ENCODE measurements at places on chromosomes 5 and 9.
A peak's percentile ranks its signal among the peaks of the same experiment; 100 is the strongest.

GRCh38 chr9:111632060-111632459, 926 bp downstream of the DNAJC25 start:
- DNase-seq = no peak

GRCh38 chr9:107239474-107239873, 43.6 kb upstream of the RAD23B start:
- DNase-seq = no peak

DNA sequence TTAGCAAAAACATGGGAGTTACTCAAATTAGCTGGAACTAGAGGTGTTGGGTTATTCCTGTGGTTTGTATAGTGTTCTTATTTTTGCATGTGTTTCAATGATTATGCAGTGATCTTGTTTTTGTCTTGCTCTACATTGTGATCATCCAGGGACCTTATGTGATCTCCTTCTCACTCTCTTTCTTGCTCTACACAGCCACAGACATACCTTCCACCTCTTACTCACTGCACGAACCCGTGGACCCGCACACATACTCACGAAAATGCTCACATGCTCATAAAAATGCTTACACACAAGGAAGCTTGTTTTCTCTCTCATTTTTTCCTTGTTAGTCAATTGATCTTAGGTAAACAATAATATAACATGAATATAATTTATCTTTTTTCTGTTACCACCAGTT, 187.1 kb downstream of the KDM4C start:
- DNase-seq = no peak

- DNase-seq = no peak
Measured at GRCh38 chr9:80143899-80144298, 572.1 kb downstream of the TLE4 start.

DNA sequence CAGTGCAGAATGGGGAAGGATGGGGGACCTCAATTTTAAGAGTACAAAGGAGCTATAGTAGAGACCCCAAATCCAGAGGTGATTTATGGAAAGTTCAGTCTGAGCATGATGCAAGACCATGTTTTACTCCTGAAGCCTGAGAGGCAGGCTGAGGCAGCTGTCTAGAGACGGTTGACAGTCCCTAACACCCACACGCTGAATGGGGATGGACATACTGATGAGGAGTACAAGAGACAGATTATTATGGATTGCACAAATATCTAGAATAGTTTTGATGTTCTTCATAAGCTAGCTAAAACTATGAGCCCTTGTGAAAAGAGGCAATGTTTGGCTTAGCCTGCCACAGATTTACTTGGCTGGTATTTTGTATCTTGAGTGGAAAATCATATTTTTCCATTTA, 64.5 kb downstream of the PRR16 start:
- DNase-seq = no peak

DNA sequence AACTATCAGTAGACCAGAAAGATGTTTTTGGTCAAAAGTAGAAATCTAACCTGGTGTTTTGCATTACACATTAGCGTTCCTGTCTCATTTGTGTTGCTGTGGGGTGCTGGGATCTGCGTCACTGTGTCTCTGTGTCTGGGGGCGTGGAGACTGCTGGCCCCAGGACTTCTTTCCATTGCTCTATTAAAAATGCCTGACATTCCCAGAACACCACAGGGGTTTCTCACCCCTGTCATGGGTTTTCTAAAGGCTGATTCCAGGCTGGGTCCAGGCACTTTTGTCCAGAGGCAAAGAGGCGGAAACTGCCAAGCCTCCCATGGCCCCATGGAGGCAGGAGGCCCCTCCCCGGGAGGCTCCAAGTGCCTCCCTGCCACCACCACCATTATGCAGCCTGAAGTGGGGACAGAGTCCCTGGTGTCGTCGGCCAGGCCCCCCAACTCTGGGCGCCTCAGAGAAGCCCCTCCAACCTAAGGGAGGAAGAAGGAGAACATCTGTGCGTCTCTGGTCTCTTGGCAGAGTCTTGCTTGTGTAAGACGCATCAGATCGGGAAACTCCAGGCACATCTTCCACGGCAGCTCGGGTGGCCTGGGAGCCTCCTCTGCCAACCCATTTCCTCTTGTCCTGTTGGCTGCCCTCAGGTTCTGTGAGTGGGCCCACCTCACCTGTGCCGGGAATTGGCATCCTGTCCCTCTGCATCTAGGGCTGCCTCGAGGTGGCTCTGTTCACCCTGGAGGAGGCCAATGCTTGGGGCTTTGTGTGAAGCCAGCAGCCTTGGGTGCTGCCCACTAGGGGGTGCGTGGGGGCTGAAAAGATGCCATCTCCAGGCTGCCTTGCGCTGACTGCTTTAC, 13.8 kb upstream of the PLEKHG4B start:
- DNase-seq = peak; percentile 66

DNA sequence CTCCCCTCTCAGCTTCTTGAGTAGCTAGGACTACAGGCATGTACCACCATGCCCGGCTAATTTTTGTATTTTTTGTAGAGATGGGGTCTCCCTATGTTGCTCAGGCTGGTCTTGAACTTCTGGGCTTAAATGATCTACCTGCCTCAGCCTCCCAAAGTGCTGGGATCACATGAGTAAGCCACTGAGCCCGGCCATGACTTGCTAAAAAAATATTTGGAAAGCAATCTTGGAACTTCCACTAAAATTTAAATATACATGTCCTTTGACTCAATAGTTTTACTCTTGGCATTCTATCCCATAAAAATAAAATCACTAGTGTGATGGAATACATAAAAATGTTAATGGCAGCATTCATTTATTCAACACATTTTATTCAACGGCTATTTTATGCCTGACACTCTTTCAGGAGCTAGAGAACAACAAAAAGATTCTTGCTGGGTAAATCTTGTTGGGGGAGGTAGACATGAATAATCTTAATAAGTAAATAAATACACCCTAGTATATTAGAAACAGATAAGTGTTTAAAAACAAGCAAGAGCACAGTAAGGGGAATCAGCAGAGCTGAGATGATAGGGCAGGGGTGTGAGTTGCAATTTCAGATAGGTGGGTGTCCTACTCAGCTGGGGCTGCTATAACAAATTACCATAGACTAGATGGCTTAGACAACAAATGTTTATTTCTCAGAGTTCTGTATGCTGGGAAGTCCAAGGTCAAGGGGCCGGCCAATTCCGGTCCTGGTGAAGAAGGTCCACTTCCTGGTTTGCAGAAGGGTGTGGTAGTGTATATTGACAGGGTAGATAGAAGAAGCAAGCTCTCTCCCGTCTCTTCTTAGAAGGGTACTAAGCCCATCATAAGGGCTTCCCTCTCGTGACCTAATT, 50.7 kb downstream of the KCNV2 start:
- DNase-seq = no peak

- peak; percentile 72 for DNase-seq
Measured at GRCh38 chr9:35790385-35791296, 750 bp upstream of the NPR2 start.

- no peak for DNase-seq
Measured at GRCh38 chr5:125269926-125270325, 523.5 kb upstream of the ZNF608 start.

DNA sequence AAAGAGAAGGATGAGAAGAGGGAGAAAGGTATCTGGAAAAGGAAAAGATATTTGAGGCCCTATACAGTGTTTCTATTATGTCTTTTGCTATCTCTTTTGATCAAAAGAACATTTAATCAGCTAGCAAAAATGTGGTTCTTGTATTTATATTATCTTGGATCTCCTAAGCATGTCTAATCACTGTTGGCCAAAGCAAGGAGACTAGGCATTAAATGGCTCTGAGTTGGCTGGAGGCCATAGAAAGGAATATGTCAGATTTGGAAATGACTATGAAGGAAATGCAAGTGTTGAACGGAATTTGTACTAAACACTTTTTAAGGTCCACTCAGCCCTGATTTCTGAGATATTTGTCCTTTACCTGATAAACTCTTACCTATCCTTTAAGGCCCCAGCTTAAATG, 22.4 kb upstream of the THG1L start:
- no peak for DNase-seq

GRCh38 chr9:110935829-110936228, 102.4 kb downstream of the LPAR1 start:
- no peak for DNase-seq

- no peak for DNase-seq
Measured at GRCh38 chr9:136426787-136427186, 12.9 kb downstream of the INPP5E start.

DNA sequence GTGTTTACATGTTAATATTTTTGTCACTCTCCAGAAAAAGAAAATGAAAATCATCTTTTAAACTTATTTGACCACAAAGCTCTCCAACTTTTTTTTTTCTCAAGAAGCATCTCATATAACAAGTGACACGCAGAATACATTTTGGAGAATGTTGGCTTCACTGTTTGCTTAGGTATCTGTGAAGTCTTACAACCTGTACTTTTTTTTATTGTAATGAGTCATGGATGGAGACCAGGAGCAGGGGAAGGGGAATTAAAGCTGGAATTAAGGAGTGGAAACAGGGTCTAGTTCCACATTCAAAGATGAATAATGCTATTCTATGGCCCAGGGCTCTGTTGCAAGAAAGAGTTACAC, 211.9 kb downstream of the MAN2A1 start:
- no peak for DNase-seq

DNA sequence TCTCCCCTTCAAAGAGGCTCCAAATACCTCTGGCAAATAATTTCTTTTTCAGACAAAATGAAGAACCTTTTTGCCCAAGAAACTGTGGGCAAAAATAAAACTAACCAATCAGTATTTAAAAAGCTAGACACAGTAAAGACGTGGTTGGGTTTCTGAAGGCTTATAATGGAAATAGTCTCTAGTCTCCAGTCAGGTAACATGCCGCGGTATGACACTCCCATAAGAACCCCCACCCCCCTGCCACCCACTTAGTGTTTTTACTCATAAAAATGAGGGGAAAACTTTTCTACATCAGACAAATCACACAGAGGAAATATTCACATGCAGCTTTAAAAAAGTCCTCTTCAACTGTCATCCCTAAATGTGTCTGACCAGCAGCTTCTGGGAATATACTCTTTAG, 105.3 kb downstream of the THBS4 start:
- DNase-seq = no peak

DNA sequence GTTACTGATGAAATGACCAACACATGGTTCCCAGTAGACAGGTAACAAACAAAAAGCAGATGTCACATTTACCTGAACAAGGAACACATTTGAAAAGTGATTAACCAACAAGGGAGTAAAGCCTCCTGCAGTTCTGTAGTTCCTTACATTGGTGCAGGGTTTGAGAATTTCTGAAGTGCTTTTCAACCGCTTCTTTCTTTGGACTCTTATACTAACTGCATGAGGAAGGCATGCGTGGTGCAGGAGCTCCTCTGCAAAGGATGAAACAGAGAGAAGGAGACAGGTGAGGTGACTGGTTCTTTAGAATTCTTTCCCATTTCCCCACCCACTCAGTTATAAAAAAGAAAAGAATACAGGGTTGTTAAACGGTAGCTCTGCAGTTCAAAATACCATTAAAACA, 4.6 kb upstream of the IL9 start:
- no peak for DNase-seq

- peak; percentile 37 for DNase-seq
Measured at GRCh38 chr5:95620870-95621838, 1.3 kb downstream of the GPR150 start.

DNA sequence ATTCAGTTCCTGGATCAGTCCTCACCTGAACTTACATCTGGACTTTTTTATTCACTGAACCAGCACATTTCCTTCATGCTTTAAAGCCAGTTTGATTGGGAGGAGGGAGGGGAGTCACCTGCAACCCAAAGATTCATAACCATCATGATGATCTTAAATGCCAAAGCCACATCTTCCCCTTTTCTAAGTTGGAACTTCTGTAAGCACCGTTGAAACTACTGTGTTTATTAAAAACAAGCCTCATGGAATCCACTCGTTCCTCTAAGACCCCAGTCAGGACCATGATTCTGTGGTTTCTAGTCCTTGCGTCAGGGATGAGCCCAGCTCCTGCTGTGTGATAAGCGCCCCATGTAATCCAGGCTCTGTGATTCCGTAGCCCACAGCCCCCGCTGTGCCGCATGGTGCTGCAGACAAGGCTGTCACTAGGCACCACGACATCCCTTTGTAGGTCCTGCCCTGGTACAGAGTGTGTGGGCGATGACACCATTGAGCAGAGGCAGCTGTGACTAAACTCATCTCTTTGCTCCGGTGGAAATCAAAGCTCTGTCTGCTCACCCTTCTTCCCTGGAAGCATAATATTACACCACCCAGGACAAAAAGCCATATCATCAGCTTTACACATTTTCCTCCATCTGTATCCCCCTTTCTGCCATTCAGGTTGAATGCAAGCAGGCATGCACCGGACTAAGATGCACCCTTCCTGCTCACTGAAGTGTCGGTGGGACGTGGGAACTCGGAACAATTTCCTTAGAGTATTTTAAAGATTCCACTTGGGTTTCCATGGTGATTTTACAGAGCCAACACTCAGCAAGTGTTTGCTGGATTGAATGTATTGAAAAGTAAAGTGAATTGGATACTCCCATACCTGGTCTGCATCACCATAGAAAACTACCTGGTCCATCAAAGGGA, 132.0 kb upstream of the FSTL4 start:
- DNase-seq = no peak

DNA sequence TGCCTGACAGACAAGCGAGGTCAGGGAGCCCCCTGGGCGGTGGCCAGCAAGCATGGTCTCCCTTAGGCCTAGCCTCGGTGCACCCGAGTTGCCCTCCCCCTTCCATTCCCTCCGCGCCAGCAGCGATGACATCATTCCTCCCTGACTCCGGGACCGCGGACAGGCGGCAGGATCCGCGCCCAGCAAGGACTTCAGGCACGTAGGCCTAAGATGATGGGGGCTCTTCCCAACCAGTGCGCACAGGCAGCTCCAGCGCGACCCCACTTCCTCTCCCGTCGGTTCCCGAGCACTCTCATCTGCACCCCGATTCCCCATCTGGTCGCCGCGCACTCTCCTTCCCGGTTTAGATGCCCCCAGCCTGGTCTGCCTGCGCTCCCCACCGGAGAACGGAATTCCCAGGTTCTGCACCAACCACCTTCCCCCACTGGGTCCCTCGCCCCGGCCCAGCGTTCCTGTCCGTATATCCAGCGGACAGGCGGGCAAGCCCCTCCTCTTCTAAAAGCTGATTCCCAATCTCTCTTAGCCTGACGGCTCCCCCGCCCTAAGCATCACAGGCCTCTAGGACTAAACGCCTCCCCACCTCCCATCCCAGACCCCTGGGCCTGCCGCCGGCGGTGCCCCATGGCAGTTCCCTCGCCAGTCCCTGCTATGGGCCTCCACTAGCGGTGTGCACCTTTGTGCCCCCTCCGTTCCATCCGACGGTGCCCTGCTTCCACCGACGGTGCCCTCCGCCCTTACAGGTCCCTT, 931 bp downstream of the FAM219A start:
- DNase-seq = no peak
